ENCODE measurements at places on chromosomes 3 and 15.

GRCh38 chr15:39513936-39514335 is 66.9 kb upstream of the THBS1 start:
- DNase-seq = no peak

DNA sequence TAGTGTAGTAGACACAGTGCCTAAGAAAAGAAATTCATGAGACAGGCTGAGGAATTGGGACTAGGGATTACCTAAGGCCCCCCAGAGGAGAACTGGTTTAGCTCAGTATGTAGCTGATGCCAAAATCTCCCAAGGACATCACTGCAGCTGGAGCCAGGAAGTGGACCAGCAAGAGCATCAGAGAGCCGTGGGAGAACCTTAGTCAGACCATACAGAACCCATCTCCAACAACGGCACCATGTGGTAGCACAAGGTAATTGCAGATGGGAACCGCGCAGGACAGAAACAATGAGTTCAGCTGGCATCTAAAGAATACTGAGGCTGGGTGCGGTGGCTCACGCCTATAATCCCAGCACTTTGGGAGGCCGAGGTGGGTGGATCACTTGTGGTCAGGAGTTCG is 81.7 kb downstream of the WNT5A start:
- peak; percentile 22 for DNase-seq

DNA sequence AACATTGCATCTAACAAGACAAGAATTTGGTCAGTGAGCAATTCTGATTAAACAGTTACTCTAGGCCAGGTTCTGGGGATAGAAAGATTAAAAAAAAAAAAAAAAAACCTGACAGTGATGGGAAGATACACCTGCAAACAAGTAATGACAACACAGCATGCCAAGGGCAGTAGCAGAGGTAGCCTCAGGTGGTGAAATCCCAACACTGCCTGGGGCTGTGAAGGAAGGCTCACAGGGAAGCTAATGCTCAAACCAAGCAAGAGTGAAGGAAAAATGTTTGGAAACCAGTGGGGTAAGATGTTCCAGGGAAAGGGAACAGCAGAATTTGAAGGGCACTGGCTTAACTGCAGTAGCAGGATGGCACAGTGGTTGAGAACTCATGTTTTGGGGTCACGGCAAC is 8.9 kb downstream of the RTP2 start:
- no peak for DNase-seq

DNA sequence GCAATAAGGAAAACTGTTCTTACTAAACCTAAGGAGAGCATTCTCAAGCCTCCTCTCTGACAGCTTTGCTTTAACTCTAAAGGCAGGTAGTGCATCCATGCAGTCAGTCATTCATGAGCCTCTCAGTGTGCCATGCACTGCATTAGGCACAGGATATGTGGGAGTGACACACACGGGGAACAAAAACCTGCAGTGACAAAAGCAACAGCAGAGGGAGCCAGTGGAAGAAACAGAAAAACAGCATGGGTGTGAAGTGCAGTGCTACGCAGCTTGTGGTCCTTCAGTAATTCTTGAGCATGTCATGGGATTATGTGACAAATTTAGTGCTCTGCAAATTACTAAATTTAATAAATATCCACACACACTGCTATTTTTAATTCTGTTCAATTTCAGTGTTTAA is 230.7 kb downstream of the BBX start:
- peak; percentile 36 for DNase-seq

- DNase-seq = peak; percentile 47
Measured at GRCh38 chr3:99659032-99659431, 20.6 kb downstream of the COL8A1 start.

DNA sequence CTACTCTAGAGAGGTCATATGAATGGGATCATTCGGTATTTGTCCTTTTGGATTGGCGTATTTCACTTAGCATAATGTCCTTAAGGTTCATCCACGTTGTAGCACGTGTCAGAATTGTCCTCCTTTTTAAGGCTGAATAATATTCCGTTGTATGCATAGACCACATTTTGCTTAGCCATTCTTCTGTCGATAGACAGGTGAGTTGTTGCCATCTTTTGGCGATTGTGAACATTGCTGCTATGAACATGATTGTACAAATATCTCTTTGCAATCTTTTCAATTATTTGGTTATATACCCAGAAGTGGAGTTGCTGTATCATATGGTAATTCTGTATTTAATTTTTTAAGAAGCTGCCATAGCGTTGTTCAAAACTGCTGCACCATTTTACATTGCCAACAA is 52.4 kb upstream of the GOLGA8J start:
- no peak for DNase-seq

- DNase-seq = no peak
Measured at GRCh38 chr3:39432342-39432741, 25.8 kb downstream of the RPSA start.

- DNase-seq = no peak
Measured at GRCh38 chr3:157520485-157521150, 17.4 kb upstream of the VEPH1 start.

GRCh38 chr15:90840954-90841353 is 27.4 kb upstream of the FURIN start:
- no peak for DNase-seq

DNA sequence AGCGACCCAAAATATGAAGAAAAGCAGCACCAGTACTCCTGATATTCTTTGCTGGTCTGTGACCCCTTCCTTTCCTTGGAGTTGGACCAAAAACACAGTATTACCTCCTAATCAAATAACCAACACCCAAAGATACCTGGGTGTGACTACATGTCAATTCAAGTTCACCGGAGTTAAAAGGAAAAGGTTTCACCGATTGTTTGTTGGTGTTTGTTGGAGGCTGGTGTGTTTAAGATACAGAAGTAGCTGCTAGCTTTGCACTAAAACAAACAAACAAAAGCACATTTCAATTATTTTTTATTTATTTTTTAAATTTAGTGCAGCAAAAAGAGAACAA is 81.5 kb downstream of the MYO1E start:
- DNase-seq = no peak

GRCh38 chr3:56894881-56895431 is 93.2 kb upstream of the ARHGEF3 start:
- peak; percentile 45 for DNase-seq

- DNase-seq = peak; percentile 17
Measured at GRCh38 chr3:40623567-40623966, 98.8 kb downstream of the ZNF621 start.

- DNase-seq = no peak
Measured at GRCh38 chr3:146476094-146476740, 6.9 kb upstream of the PLSCR2 start.

DNA sequence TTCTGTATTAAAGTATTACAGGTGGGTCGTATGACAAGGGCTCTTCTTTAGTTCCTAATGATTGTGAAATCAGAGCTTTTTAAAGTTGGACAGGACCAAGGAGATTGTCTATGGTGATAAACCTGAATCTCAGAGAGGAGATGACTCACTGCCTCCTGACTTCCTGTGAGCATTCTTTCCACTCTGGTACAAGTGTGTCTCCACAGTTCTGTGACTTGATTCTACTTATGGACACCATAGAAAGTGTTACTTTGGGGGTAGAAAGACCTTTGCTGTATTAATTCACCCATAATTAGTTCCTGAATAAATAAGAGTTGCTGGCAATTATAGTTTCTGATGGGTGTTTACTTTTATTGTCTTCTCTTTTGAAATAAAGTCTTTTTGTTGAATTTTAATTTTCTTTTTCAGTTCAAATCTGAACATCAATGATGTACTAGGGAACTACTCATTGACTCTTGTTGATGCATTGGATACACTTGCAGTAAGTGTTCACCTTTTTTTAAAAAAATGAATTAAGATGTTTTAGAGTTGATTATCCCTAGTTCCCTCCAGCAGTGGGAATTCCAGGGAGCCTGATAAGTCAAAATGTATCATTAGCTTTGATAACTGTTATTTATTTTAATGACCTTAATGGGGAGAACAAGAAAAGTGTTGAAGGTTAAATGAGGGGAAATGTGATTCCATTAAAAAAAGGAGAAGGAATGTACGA is 7.4 kb downstream of the EDEM1 start:
- peak; percentile 54 for DNase-seq

DNA sequence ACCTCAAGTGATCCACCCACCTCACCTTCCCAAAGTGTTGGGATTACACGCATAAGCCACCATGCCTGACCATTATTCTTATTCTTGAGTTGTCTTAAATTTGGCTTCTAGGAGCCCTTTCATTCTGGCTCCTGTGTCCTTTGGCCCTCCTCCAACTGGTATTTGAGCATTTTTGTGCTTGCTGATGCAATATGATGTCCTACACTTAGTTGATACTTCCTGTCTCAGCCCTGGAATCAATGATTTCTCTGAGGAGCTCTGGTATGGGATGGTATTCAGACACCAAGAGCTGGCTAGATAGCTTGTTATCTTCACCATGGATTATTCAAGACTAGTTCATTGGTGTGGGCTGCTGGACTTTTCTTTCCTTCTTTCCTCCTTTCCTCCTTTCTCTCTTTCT is 25.4 kb downstream of the ZNF621 start:
- DNase-seq = no peak

DNA sequence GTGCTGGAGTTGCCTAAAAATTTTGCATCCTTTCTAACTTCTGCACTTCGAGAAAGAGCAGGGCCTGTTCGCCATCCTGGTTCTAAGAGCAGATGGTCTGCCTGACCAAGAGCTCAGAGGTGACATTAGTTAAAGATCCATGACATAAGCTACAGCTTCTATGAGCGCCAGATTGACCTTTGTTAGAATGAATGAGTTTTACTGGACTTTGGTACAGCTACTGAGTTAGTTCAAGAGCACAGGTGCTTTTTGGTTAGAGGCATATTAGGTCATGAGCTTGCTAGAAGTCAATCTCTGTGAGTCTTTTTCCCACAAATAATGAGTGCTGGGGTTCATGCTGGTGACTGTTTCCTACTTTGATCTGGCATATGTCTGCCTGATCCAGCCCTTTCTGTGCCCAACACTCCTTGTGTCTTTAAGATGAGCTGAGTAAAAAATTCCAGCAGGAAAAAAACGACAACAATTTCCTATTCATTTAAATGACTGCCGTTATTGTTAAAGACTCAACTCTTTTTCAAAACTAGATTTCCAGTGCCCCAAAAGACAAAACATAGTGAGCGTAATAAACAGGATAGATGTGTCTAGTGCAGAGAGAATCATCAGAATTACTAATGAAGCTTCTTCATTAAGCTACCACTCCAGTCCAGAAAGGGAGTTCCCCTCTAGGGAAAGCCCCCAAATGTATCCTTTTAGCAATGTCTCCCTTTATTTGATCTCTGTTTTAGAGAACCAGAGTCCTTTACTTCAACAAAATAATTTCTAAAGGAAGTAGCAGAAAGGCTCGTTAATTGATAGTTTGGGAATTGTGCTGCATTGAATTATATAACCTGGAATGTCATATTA is 152.9 kb downstream of the SLCO3A1 start:
- no peak for DNase-seq

DNA sequence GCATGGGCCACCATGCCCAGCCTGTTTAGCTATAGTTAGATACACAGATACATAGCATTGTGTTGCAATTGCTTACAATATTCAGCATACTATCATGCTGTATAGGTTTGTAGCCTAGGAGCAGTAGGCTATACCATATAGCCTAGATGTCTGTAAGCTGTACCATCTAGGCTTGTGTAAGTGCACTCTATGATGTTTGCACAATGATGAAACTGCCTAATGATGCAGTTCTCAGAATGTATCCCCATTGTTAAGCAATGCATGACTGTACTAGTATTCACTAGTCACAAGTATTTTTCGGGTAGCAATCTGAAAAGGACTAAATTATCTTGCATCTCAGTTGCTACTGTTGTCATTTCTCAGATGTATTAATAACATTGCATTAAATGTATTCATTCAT is 16.0 kb downstream of the PIGB start:
- DNase-seq = no peak

- DNase-seq = no peak
Measured at GRCh38 chr3:194494951-194495374, 8.2 kb upstream of the ATP13A3 start.

DNA sequence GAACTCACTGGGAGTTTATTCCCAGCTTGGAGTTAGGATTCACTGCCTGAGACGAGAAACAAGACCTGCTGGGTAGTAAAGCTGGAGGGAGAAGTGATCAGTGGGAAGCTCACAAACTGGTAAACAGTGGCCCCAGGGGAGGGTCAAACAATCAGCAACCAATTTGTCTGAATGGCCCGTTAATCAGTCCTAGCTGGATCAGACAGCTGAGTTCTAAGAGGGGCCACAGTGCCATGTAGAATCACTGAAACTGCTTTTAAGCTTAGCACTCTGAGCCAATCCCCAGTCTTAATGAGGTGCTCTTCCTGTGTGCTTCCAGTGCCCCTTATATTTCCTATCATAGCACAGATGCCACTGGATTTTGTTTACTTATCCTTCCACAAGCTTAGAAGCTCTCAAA is 591.7 kb downstream of the RSL24D1 start:
- no peak for DNase-seq

- DNase-seq = peak; percentile 89
Measured at GRCh38 chr15:81274931-81275707, 48.8 kb downstream of the STARD5 start.

GRCh38 chr15:78420220-78420619 is 17.8 kb upstream of the IREB2 start:
- no peak for DNase-seq

DNA sequence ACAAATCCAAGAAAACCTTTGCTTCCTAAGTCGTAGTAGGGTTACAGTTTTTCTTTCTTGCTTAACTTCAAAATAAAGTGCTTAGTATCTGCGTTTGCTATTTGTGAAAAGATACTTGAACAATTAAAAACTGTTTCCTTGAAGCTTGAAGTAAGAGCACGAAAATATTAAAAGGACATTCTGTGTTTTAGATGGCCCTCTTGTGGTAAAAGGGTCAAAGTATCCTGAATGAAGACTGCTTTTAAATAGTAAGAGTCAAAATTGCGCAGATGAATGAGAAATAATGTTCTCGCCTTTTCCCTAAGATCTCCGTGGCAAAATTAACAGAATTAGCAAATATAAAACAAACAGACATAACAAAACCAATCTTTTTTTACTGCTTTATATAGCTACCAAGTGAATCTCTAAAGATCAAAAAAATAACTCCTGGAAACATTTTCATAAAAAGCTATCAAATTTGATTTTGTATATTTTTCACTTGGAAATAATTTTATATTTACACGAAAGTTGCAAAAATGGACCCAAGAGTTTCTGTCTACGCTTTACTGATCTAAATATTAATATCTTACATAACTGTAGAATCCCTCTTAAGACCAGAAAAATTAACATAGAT is 175.4 kb downstream of the MBNL1 start:
- DNase-seq = no peak

GRCh38 chr15:29835301-29835700 is 13.0 kb upstream of the TJP1 start:
- DNase-seq = no peak

DNA sequence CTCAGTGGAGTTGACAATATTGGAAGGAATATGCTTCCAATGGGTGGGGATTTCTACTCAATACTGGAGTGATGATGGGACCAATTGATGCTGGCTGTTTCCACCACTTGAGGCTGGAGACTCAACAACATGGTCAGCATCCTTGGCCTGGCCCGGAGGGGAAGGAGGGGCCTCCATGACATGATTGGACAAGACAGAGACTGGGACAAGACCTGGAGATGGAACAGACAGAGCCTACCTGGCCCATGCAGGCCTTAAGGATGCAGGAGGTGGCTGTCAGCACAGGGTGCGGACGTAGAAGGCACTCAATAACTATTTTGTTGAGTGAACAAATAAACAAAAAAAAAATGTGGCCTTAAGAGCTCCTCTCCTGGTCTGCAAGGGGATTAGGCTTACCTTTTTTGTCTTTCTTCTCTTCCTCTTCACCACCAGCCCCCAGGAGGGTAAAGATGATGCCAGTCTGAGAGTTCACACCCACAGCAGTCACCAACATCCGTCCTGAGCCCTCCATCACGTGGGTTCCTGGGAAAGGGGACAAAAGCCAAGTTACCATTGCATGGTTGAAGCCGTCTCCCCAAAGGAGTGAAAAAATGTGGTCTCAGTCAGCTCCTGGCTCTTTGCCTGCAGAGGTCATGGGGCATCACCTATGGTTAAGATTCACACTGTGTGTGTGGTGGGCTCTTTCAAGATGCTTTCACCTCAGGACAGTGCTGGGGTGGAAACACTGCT is 67.1 kb upstream of the SEC13 start:
- DNase-seq = no peak

Measured in activated CD4-positive, alpha-beta T cell treated with anti-CD3 and anti-CD28 coated beads for 48 hours (primary cell).